GM12865 (cell line): ENCODE measurements at places on chromosomes 1 and 21.

- no peak for DNase-seq
These were observed 26.0 kb downstream of the TRIT1 start for GRCh38 chr1:39857126-39857878.

- no peak for DNase-seq
These were observed 11.5 kb downstream of the SH3BGR start for GRCh38 chr21:39463308-39463707.

- DNase-seq: peak; percentile 44
These were observed 159.3 kb downstream of the TSEN15 start for GRCh38 chr1:184210862-184211261.

GRCh38 chr1:36984026-36984425 lies 50.3 kb downstream of the GRIK3 start:
- DNase-seq: no peak
